H9 (cell line): ENCODE measurements at places on chromosomes 7 and 10. TPM values are rescaled to one million over a fixed set of nuclear protein-coding genes. Genes with fewer than 3 reads are reported as not detected.

- no peak overlapping the region for H3K27ac ChIP-seq
- peaks cover 23% of the 10 kb centered on the region for H3K36me3 ChIP-seq
- no peak for DNase-seq
- no peak overlapping the region for H3K4me3 ChIP-seq
- H3K4me1 ChIP-seq, result no peaks in the 10 kb centered on the region; the same call in 1 of the 2 replicates
These were observed 136.2 kb upstream of the TMEM106B start for GRCh38 chr7:12074889-12075288.

- H3K27me3 ChIP-seq, result no peaks in the 10 kb centered on the region
- H3K4me3 ChIP-seq, result no peak overlapping the region
- no peaks in the 10 kb centered on the region for H3K36me3 ChIP-seq
- no peaks in the 10 kb centered on the region for H3K4me1 ChIP-seq
- H3K27ac ChIP-seq, result no peak overlapping the region
These were observed 488.3 kb downstream of the TNS3 start for GRCh38 chr7:47093320-47094234.

The ZNF239 gene
- 15.6 and 16.2 TPM in 2 replicates for total RNA-seq

DNA sequence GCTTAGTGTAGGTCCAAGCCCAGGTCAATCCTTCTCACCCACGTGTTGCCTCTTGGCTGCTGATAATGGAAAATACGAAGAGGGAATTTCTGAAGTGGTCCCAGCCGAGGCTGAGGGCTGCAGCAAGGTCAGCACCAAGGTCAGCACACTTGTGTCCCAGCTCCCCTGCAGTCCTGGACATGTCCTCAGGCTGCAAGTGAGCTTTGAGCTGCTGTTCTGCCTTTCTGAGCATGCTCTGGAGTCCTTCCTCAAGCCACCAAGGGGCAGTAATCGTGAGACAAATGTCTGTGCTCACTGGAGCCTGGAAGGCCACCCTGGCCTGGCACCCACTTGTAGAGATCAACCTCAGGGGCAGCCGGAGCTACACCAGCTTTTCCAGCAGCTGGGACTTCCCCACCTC, 28.3 kb downstream of the DRGX start:
- H3K27me3 ChIP-seq, result no peaks in the 10 kb centered on the region
- no peak overlapping the region for H3K4me3 ChIP-seq
- no peaks in the 10 kb centered on the region for H3K36me3 ChIP-seq

DNA sequence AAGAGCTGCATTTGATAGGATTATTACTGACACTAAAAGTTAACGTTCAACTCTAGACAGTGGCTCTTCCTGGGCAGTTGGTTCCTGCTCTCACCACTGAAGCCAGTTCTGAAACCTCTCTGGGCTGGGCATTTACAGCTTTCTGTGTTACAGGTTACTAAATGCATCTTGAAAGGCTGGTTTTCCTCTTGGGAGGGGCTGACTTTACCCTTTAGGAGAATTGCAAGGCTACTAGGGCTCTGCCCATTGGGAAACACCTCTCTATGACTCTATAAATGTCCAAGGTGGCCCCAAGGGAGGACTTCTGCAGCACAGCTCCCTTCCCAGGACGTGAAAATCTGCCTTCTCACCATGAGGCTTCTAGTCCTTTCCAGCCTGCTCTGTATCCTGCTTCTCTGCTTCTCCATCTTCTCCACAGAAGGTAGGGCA, at the start of gene GPR15LG:
GPR15LG (plus strand) TSS at position 301 of the 429 bp plus-strand sequence; CDS start at position 352, 51 bp downstream.
- H3K36me3 ChIP-seq, result no peaks in the 10 kb centered on the region
- no peak for DNase-seq
- no peaks in the 10 kb centered on the region; the same call in 1 of the 2 replicates for H3K27me3 ChIP-seq
- H3K4me1 ChIP-seq, result no peaks in the 10 kb centered on the region
- no peak within 1 kb of the TSS for H3K4me3 ChIP-seq

The SFMBT2 gene
- 5.3 and 6.7 TPM in 2 replicates for total RNA-seq
